ENCODE measurements at places on chromosomes 1 and 21.

DNA sequence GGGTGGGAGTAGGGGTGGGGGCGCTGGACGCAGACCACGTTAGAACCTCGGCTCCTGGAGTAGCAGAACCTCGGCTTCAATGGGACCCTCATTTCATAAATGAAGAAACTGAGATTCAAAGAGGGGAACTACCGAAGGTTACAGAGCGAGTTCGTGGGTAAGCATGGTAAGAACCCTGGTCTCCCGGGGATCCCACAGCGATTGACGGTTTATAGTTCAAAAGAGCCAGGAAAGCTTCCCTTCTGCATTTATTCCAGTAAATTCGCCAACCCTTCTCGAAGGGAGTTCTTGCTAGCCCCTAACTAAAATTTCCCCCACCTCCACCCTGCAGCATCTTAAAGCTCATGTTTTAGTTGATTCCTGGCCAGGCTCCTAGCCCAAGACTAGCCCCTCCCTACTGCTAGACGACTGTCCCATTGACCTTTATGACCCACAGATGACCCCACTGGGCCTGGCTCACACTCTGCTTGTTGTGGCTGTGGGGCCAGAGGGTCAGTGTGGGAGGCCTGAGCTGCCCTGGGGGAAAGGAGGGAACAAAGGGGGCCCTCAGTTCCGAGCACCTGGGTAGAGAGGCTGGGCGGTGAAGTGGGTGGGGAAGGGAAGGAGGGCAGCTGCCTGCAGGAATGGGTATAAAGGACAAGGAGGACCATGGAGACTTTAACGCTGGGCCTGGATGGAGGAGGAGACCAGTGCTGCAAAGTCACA lies 558 bp upstream of the KIF21B start:
- DNase-seq = no peak

DNA sequence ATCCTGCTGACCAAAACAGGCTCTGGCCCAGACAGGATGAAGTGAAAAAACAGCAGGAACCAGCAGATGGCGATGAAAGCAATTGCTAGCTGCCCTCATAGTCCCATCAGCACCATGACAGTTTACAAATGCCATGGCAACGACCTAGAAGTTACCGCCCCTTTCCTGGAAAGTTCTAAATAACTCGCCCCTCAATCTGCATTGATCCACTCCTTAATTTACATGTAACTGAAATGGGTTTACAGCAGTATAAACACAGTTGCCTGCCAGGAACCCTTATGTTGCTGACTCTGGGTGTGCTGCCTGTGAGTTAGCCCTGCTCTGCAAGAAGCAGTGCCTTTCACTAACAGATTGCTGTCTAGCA lies 65.5 kb upstream of the CR1L start:
- DNase-seq = no peak

GRCh38 chr1:51303751-51304251 lies 26.6 kb downstream of the TTC39A start:
- no peak for DNase-seq

DNA sequence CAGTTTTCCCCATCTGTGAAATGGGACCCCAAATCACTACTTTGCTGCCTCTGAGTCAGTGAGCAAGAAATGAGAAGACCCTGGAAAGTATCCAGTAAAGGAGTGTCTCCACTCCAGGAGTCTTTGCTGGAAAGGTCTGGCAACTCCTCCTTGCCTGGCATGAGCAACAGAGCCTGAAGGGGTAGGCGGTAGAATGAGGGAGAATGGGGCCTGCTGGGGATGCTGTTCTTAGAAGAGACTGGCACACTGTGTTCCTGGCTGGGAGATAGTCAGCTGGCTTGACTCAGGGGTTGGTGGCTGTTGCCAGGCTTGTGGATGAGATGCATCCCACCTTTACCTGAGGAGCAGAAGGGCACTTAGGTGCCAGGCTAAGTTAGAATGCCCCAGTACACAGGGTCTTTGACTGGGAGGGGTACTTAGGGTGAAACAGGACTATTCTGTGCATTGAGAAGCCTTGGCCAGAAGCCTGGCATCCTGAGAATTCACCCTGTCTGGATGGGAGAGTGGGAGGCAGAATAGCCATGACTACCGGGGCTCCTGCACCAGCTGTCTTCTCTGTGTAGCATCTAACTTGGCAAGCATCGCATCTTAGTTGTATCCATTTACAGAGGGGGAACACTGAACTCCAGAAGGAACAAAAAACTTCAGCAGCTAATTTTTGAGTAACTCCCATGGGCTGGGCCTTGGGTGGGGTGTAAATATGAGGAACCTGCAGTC lies 2.5 kb downstream of the MFSD2A start:
- no peak for DNase-seq

DNA sequence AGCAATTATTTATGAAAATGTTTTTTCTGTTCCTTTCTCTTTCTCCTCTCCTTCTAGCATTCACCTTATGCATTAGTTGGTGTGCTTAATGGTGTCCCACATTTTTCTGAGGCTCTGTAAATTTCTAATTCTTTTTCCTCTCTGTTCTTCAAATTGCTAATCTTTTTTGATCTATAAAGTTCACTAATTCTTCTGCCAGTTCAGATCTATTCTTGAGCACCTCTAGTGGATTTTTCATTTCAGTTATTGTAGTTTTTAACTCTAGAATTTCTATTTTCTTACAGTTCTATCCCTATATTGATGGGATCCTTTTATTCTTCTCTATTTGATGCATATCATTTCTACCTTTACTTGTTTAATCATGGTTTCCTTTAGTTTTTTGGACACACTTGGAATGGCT lies 22.4 kb downstream of the CFAP57 start:
- DNase-seq = no peak
